Left renal pelvis (tissue), 4 donors: ENCODE measurements at places on chromosomes 16 and 17. TPM values are rescaled to one million over a fixed set of nuclear protein-coding genes. Genes with fewer than 3 reads are reported as not detected.

- DNase-seq, result no peak
Observed at GRCh38 chr16:4021070-4021779, 95.0 kb downstream of the ADCY9 start.

- no peak for DNase-seq
Observed at GRCh38 chr17:38430316-38430715, 2.1 kb downstream of the ARHGAP23 start.

- no peak for DNase-seq
Observed at GRCh38 chr17:62761884-62762283, 46.2 kb downstream of the MARCHF10 start.

DNA sequence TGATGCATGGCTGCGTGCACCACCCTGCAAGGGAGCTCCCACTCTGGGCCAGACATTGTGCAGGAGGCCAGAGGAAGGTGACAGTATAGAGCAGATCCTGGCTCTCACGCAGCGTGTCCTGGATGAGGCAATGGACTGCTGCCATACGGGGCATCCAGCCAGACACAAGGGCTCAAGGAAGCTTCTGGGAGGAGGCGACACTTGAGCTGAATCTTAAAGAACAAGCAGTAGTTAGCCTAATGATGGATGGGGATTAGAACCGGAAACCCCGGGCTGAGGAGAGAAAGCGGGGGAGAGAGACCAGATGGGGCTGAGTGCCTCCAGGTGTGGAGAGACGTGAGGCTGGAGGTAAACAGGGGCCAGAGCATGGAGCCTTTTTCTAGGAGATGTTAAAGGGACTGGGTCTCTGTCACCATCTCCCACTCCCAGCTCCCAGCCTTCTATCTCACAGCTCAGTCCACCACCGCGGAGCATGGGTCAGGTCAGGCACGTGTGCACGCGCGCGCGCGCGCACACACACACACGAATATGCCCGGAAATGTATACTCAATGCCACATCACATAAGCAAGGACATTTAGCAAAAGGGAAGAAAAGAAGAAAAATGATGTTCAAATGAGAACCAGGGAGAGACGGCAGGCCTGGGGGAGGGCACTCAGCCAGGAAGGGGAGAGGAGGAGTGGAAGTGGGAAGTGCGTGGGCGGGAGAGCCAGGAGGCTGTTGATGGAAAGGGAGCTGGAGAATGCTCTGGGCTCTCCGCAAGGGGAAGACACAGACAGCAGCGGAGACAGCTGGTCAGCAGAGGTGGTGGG lies 46.3 kb downstream of the CCDC42 start:
- DNase-seq, result no peak

Gene GJC1
- 24.4 TPM for polyA plus RNA-seq
